ENCODE measurements at places on chromosomes 6 and 20.

- DNase-seq, result peak; percentile 21
Measured at GRCh38 chr20:38726804-38727606, 2.7 kb downstream of the SLC32A1 start.

DNA sequence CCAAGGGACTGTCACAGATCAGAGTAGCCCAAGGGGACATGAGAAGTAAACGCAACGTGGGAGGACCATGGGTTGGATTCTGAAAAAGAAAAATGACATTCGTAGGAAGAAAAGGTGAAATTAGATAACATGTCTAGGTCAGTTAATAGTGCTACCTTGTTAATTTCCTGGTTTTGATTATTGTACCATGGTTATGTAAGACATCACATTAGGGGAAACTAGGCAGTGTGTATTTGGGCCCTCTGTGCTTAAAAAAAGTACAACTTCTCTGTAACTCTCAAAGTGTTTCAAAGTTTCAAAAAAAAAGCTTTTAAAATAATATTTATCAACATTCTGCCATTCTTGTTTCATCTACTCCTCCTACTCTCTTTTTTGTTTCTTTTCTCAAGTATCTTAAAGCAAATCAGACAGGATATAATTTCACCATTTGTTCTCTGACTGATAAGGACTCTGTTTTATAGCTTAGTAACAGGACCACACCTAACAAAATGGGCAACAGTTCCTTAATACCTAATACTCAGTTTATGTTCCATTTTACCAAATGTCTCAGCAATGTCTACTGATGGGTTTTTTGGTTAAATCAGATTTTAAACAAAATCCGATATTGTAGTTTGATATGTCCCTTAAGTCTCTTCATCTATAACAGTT, 97.1 kb upstream of the PLCB4 start:
- no peak for DNase-seq

DNA sequence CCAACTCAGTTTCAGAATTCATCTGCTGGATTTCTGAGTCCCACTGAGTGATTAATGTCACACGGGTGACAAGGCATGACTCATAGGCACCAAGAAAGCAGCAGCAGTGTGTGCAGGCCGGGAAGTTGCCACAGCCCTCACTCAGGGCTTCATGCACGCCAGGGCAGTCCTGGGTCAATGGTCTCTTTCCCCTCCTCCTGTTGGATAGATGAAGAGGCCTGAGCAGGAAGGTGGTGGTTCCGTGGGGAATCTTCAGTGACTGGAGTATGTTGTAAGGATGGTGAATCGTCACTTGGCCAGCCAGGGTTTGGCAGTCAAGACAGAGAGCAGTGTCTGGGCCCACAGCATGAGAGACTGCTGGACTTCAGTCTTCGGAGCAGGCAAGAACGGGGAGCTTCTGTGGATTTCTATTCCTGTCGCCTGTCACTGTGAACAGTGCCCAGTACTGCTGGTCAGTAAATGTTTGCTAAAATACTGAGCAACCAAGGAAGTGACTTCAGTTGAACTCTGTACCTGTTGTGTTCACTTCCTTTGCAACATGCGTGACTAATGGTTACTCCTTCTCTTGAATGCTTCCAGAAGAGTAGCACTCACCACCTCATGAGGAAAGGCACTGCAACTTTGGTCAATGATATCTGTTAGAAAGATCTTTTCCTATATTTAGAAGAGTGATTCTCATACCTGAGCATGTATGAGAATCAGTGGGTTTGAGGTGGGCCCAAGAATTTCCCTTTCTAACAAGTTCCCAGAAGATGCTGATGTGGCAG, 62.0 kb upstream of the CD93 start:
- DNase-seq, result no peak

GRCh38 chr20:57874141-57874540, 164.3 kb upstream of the PMEPA1 start:
- DNase-seq, result no peak

DNA sequence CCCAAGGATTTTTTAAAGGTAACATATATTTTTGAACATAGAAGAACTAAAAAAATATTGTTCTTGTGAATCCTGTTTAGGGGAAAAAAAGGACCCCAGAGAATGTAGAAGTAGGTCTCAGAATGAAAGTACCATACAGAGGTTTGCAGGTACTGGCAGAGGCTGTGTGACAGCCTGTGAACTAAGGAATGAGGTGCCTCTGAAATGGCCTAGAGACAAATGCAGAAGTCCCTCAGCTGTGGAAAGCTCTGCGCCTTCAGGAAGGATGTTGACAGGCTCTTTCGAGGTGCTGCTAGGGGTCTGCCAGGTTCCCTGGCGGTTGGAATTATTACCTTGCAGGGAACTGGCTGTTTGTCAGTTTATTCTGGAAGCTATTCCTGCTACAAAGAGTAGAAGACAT, 8.6 kb upstream of the TUBB2B start:
- DNase-seq, result no peak

GRCh38 chr6:147933224-147933623, 409.4 kb upstream of the SASH1 start:
- DNase-seq, result no peak

Data from stimulated activated CD8-positive, alpha-beta memory T cell treated with anti-CD3 and anti-CD28 coated beads, Interleukin-2, amount 100 ng/mL, for 1 hour (primary cell).